Activated CD8-positive, alpha-beta memory T cell treated with anti-CD3 and anti-CD28 coated beads, Interleukin-2, amount 10 ng/mL, durations not matched to agents 7 days and 5 days (primary cell): ENCODE measurements at places on chromosomes 3 and 15. TPM values are rescaled to one million over a fixed set of nuclear protein-coding genes. Genes with fewer than 3 reads are reported as not detected.

HDC gene
- total RNA-seq = 0.40 TPM

EPHB1 gene
- total RNA-seq = 2.2 TPM

CLSTN2 gene
- not detected for total RNA-seq

NLGN1 gene
- not detected for total RNA-seq

PLA2G4E gene
- total RNA-seq = not detected

TRPM1 gene
- 0.06 TPM for total RNA-seq

ADGRG7 gene
- total RNA-seq = not detected

ST3GAL6 gene
- not detected for total RNA-seq

CAV3 gene
- total RNA-seq = not detected

SLC9C1 gene
- 0.28 TPM for total RNA-seq

MNS1 gene
- 0.44 TPM for total RNA-seq

HRH1 gene
- 0.15 TPM for total RNA-seq

DNA sequence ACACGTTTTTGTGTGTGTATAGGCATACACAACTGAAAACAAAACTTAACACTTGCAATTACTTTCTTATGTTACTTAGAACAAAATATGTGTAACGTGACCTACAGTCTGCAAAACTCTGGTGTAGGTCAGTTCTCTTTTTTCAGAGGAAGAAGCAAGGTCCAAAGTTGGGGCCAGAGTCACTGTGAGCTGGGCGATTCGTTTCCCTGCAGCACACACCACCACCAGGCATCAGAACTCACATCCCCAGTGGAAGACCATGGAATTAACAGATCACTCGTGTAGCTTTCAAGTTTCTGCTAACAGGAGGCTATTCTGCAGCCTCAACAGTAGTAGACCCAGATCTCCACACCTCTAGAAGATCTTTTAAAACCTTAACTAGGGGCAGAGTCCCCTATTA lies 25.8 kb downstream of the ANP32A start:
- DNase-seq = no peak

DNA sequence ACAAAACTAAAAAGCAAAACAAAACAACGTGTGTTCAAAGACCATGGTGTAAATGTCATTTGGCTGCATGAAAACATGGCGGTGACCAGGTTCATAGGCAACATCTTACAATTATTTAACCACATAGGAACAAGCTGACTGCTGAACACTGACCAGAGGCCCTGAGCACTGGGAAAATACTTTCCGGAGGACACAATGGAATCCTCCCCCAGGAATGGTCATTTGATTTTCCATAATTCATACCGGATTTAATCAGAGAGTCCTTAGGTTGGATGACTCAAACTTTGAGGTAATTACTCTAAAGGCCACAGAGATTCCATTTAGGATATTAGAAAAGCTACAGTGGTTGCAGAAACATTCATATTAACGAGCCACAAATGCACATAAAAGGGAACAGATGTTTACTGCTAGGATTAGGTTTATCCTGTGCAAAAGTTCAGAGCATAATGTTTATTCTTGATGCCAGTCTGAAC lies 254.7 kb downstream of the NR1D2 start:
- no peak for DNase-seq

- no peak for DNase-seq
Measured at GRCh38 chr3:171753665-171754408, 56.4 kb downstream of the PLD1 start.

DNA sequence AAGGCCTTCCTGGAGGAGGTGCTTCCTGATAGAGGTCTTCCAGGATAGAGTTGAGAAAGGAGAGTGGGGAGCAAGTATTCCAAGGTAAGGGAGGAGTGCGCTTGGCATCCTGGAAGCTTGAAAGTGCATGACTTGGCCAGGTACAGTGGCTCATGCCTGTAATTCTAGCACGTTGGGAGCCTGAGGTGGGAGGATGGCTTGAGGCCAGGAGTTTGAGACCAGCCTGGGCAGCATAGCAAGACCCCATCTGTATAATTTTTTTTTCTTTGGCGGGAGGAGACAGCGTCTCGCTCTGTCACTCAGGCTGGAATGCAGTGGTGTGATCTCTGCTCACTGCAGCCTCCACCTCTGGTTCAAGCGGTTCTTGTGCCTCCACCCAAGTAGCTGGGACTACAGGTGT lies 19.2 kb upstream of the MORF4L1 start:
- DNase-seq = no peak

DNA sequence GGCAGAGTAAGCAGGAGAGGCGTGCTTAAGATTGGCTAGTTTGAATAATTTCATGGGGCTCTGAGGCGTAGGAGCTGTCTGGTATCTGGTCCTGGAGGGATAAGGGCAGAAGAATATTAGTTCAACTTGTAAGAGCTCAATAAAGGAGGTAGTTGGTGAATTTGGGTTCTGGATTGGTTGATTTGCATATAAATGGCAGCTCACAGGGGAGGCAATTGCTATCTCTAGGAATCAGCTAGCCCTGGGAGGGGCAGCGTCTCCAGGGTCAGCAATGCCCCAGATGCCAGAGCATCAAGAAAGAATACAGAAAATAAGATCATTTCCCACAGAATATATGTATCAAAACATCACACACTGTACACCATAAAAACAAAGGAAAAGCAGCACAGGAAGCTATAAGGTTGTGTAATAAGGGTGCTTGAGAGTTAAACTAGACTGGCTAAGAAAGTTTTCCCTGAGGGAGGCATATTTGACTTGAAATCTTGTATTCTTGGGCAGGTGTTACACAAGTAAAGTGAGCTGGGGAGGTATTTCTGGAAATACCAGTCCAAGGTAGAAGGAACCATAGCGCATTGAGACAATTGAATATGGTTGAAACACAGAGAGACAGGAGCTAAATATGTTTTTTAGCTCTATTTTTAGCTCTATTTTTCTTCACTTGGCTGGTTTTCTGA lies 6.1 kb downstream of the MOBP start:
- no peak for DNase-seq

GRCh38 chr15:63582718-63583426 lies 14.3 kb upstream of the FBXL22 start:
- DNase-seq = no peak

- DNase-seq = peak; percentile 44
Measured at GRCh38 chr3:27253831-27254230, 115.4 kb downstream of the NEK10 start.

- DNase-seq = peak; percentile 81
Measured at GRCh38 chr15:89203705-89204273, 17.6 kb downstream of the RLBP1 start.

- DNase-seq = peak; percentile 40
Measured at GRCh38 chr3:49720855-49721595, 1.5 kb upstream of the AMIGO3 start.

DNA sequence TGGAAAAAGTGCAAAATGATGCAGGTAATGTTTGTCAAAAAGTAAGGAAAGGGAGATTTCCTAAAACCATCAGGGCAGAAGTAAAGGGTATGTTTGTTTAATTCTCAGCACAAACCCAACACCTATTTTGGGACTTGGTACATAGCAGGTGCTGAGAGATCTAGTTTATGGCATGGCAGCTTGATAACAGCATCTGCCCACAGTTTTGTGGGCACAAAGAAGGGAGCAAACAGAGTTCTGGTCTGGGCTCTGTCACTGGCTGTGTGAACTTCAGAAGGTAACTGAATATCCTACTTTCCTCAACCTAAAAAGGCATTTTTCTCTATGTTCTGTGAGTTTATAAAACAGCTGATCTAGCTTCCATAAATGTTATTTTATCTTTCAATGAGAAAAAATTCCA lies 141.6 kb downstream of the PLCH1 start:
- DNase-seq = no peak

- no peak for DNase-seq
Measured at GRCh38 chr3:112629425-112629824, 11.5 kb downstream of the CCDC80 start.

- DNase-seq = no peak
Measured at GRCh38 chr15:33067456-33067855, 127.1 kb downstream of the FMN1 start.

- DNase-seq = no peak
Measured at GRCh38 chr3:5056111-5056391, 66.0 kb upstream of the ARL8B start.

GRCh38 chr3:48881006-48881405 lies 17.7 kb downstream of the SLC25A20 start:
- no peak for DNase-seq

DNA sequence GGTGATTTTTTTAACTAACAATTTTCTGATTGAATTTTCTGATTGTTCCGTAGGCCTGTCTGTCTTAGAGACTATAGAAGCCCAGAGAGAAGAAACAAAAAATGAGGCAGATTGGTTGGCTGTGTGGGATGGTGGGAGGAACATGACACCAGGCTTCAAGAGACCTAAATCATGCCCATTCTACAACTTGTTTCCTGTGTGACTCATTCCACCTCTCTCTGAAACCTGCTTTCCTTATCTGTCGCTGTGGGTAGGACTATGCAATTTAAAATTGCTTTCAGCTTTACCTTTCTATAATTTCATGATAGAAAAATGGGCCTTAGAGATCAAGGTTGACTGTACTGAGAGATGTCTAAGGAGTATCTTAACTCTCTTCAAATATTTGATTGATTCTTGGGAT lies 44.5 kb downstream of the OXNAD1 start:
- DNase-seq = peak; percentile 76

DNA sequence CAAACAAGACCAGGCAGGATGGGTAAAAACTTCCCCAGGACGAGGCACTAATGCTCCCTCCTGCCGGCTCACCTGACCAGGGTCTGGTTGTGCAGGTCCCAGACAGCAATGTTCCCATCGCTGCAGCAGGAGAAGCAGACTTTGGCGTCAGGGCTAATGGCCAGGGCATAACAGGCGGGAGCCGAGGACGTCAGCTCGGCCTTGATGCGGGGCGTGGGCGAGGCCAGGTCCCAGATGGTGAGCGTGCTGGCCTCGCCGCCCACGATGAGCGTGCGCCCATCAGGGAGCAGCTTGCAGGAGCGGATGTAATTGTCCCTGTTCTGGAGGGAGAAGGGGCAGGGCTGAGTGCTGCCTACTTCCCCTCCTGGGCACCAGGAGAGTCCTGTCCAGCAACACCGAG lies 43.4 kb downstream of the TLE3 start:
- no peak for DNase-seq

DNA sequence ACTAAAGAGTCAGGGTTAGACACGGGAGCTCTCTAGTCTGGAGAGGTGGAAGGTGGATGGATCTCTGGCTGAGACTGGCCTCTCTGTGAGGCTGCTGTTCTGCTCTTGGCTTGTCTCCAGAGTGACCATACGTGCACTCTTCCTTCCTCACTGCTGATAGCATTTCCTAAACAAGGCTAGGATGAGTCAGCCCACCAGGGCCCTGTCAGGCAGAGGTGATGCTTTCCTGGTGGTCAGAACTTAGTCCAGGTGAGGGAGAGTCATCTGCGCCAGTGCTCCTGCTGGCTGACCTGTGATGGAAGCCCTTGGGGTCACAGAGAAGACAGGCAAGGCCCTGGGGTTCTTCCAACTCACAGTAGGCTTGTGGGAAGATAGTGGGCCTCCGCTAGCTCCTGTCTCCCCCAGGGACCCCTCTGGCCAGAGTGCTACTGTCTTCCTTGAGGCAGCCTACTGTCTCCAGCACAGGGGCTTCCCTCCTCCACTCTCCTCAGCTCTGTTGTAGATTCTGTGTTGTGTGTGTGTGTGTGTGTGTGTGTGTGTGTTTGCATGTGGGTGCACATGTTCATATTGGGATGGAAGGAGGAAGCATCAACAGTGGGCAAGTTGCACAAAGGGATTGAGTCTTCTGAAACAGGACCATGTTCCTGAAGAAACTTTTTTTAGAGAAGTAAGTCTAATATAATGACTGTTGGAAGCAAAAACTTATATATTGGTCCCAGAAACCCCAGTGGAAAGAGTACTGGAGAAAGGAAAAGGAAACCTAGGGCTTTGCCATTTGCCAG lies 16.5 kb downstream of the ALPK3 start:
- no peak for DNase-seq

- no peak for DNase-seq
Measured at GRCh38 chr3:103218146-103218545, 783.3 kb downstream of the ZPLD1 start.

GRCh38 chr15:42863572-42864239 lies 56.9 kb downstream of the TTBK2 start:
- DNase-seq = no peak

DNA sequence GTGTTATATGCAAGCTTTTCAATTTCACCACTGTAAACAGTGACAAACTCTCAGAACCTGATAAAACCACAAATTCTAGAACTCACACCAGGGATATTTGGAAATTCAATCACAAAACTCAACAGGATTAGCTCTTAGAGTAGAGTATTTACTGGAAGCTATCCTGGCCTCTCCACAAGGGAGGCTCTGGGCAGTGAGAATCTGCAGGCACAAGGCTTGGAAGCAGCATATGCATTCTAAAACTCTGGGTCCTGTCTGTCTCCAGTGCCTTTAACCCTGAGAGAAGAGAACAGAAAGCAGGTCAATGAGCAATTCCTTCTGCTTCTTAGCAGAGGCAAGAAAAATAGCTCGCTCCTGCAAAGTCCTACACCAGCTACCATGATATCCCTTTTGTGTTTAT lies 23.4 kb downstream of the PLSCR4 start:
- no peak for DNase-seq

- DNase-seq = no peak
Measured at GRCh38 chr3:155282385-155283091, 10.9 kb downstream of the STRIT1 start.

- DNase-seq = peak; percentile 54
Measured at GRCh38 chr3:152245498-152246170, 23.1 kb upstream of the MBNL1 start.

- DNase-seq = peak; percentile 55
Measured at GRCh38 chr3:46953234-46954010, 23.1 kb downstream of the CCDC12 start.

DNA sequence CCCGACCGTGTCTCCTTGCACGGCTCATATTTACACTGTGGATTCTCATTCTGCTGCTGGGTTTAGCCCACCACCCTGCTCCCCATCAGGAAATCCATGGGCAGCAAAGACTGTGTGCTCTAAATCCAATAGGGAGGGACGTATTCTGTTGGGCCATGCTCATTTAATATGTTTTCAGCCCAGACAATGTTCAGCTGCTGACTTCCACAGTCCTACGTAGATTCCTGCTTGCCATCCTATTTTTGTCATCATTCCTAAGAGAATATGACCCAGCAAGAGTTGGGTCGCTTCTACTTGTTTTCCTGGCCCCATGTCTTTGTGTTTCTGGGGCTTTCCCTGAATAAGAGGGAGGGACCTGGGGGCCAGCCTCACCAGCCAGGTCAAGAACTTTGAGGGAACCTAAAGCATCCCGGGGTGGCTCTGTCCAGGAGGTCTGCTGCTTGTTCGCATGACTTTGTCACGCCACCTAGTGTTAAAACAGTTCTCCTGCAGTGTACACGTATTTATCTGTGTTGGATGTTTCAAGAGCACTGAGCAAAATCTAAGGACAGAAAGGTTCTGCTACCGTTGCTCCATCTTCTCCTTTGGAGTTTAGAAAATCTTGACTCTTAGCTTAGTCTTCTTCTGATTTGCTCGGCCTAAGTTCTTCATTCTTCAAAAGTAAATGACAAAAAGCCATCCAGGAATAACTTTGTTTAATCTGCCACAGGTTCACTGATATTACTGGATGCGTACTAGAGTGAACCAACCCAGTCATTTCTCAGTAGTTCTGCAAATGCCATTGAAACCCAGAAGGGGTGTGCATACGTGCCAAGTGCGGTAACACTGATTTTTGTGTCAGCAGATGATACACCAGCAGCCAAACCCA lies 79.8 kb upstream of the NR2E3 start:
- no peak for DNase-seq

- peak; percentile 73 for DNase-seq
Measured at GRCh38 chr3:53709860-53710674, 136.2 kb downstream of the CHDH start.
